CD4-positive, alpha-beta T cell treated with Interleukin-6 for 4 hours (primary cell): ENCODE measurements at places on chromosomes 5 and 9.
A peak's percentile ranks its signal among the peaks of the same experiment; 100 is the strongest.

GRCh38 chr5:14112998-14113652 is 30.0 kb upstream of the TRIO start:
- DNase-seq: no peak

DNA sequence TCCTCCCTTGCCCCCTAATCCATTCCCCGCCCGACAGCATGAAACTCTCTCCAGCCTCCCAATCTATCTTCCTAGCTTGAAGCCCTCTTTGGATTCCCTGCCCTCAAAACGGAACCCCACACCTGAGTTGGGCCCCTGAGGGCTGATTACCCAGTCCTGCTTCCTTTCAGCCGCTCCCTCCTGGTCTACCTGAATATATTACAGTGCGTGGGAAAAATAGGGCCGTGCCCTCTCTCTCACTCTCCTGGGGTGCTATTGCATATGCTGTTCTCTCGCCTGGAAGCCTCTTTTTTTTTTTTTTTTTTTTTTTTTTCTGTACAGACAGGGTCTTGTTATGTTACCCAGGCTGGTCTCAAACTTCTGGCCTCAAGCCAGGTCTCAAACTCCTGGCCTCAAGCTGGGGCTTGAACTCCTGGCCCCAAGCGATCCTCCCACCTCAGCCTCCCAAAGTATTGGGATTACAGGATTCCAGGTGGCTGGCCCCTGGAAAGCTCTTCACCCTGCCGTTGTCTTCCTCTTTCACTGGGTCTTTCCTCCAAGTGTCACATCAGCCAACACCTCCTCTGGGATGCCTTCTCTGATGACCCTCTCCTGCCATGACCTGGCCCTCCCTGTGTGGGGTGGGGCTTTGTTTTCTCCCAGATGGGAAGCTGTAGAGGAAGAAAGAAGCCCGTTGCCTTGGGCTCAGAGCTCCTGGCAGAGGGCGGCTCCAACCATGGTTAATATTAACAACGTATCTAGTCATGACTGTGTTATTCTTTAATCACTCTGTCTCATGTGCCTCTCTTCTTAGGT is 8.2 kb downstream of the DNM1 start:
- DNase-seq: no peak

- DNase-seq: no peak
These were observed 61.8 kb upstream of the LRRTM2 start for GRCh38 chr5:138936968-138937345.

GRCh38 chr5:69000216-69000919 is 93.4 kb upstream of the SLC30A5 start:
- no peak for DNase-seq

DNA sequence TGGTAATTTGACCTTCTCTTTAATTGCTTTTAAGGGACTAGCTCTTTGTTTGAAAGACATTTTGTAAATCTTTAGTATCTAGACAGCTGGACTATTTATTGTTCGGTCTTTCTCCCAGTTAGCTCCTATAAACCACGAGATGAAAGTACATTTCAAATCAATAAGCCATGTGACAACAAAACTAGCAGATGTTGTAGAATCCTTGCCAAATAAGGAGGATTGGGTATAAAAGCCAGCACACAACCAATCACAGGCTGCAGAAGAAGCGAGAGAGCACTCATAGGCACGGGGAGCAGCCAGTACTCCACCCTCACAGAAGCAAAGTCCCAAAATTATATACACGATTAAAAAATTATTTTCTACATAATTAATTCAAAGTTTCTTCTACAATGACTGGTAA is 8.1 kb upstream of the OMD start:
- DNase-seq: no peak

DNA sequence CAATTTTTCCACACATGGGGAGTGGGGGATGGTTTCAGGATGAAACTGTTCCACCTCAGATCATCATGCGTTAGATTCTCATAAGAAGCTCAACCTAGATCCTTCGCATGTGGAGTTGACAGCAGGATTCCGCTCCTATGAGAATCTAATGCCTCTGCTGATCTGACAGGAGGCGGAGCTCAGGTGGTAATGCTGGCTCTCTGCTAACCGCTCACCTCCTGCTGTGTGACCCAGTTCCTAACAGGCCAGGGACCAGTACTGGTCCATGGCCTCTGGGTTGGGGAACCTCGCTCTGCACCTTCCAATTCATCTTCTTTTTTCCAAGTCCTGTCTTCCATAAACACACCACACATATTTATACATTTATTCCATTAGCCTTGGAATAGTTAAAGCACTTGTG is 33.0 kb downstream of the POU5F2 start:
- DNase-seq: no peak

- DNase-seq: no peak
These were observed 27.6 kb downstream of the ACTL7A start for GRCh38 chr9:108889649-108890067.

GRCh38 chr9:136693490-136694162 is 6.4 kb upstream of the AGPAT2 start:
- DNase-seq: no peak

- no peak for DNase-seq
These were observed 177.5 kb downstream of the SYK start for GRCh38 chr9:90979138-90979551.

- DNase-seq: no peak
These were observed 11.8 kb downstream of the FAM163B start for GRCh38 chr9:133597316-133597957.

GRCh38 chr5:123036391-123037103 is at the start of gene PPIC:
PPIC (minus strand) TSS chr5:123036725; CDS start chr5:123036625, 100 bp downstream.
- no peak for DNase-seq

GRCh38 chr5:18732556-18733479 is 1098.6 kb downstream of the TAF11L14 start:
- DNase-seq: no peak

DNA sequence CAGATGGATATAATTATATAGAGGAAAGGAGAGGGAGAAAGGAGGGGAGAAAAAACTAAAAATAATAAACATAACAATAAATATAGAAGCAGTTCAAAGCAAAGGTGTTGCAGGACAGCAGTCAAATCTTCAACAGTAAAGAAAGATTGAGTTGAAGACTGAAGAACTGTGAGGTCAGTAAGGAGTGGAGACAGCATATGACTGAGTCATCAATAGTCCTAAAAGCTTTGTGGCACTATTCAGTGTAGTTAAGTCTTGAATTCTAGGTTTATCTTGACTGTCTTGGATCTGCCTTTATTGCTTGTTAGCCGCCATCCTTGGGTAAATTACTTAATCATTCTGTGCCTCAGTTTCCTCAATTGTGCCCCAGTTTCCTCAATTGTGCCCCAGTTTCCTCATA is 137.0 kb downstream of the MRPS30 start:
- DNase-seq: no peak

GRCh38 chr5:96293966-96294883 is 138.8 kb downstream of the PCSK1 start:
- DNase-seq: no peak

GRCh38 chr9:133954862-133955529 is 37.1 kb downstream of the VAV2 start:
- DNase-seq: peak; percentile 68

- no peak for DNase-seq
These were observed 19.6 kb downstream of the KDM4C start for GRCh38 chr9:6777213-6777902.

DNA sequence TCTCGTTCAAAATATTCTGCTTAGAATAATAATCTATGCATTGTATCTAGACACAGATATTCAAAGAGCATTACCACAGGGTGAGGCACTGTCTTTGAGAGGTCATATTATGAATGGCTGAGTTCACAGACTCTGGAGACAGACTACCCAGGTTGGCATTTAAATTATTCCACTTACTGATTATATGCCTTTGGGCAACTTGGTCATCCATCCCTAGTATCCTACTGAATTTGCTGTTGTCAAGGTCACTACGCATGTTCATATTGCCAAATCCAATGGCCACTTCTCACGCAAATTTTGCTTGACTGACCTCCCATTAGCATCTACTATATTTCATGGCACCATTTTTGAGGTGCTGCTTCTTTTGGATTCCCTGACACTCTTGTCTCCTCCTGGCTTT is 498.6 kb upstream of the TLE4 start:
- no peak for DNase-seq

GRCh38 chr5:14492331-14492964 is 89.1 kb upstream of the OTULINL start:
- DNase-seq: no peak

DNA sequence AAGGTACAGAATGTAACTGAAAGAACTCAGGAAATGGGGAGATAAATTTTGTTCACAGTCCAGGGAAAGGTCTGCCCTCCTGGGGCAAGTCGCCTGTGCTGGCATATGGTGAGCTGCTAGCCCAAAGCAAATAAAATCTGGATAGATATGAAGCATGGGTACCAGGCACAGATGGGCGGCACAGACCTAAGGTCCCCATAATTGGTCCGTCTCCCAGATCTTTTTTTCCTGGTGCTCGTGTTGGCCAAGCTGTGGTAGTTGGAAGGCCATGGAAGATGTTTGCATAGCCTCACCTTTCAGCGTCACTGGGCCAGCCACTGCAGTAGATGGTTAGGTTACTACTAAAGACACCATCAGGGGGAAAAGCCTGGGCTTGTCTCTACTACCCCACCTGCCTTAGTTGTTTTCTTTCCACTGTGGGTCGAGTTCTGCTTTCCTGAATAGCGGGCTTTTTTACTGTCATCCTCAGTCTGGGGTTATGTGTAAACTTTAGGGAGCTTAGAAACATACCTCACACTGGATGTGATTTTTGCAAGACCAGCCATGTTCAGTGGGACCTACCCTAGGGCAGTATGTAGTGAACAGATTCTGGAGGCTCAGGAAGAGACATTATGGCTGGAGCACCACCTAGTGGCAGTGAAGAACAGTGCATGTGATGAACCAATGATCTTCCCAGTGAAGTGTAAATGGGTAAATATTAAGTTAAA is 24.2 kb upstream of the GLRX start:
- peak; percentile 81 for DNase-seq

- DNase-seq: no peak
These were observed 324.6 kb downstream of the TMEM232 start for GRCh38 chr5:110401881-110402280.

- DNase-seq: no peak
These were observed 169.9 kb downstream of the CDH9 start for GRCh38 chr5:26868504-26868903.

DNA sequence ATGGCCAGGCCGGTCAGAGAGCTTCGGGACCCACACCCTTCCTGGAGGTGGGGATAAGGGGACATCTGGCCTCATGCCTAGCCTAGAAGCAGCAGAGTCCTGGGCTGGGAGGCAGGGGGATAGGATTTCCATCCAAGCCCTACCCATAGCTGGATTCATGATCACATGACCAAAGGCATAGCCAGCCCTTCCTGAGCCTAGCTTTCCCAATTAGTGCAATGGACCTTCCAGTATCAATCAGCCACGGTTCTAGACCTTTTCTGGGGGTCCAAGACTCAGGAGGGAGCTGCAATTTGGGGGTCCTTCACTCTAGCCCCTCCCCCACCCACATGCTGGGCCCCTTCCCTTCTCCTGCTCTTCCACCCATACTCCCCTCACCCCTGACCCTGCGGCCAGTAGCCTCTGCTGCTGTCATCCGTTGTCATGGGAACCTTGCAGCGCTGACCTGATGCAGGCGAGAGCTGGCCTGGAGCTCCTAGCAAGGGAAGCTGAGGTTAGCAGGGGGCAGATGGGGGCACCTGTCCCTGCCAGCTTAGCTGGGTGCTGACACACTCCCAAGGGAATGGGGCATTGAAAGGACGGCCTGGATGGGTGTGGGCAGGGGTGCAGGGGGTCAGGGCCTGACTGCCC is 44.6 kb downstream of the CXXC5 start:
- DNase-seq: no peak

DNA sequence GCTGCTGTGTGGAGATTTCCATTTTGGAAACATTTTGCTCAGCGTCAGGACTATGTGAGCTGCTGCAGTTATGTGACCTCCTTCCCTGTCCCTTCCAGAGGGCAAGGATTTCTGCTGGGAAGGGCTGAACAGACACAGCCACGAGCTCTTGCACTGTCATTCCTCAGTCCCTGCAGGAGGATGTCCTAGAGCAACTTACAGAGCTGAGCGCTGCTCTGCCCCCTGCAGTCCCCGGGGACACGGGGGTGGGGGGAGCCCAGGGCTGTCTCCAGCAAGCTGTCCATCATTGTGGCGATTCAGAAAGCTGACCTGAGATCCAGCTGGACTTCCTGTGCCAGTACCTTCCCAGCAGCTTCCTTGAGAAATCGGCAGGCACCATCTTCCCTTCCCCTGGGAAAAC is 28.0 kb upstream of the MAP1B start:
- DNase-seq: no peak

- DNase-seq: peak; percentile 76
These were observed 232.1 kb downstream of the MAN2A1 start for GRCh38 chr5:109921735-109922380.

DNA sequence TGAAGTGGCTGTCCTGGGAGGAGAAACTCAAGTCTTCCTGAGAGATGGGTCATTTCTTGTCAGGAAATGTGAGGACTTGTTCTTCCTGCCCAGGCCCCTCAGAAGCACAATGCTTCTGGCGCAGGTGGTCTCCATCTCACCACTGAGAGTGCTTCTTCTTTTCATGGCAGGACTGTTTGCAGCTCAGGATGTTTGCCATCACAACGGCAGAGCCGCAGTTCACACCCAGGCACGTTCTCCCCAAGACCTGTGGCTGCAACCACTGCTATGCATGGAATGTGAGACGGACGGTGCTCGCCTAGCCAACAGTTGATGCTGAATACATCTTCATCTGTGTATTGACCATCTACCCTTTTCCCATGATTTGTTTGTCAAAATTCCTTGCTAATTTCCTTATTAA is 216.3 kb downstream of the GADD45G start:
- DNase-seq: no peak

DNA sequence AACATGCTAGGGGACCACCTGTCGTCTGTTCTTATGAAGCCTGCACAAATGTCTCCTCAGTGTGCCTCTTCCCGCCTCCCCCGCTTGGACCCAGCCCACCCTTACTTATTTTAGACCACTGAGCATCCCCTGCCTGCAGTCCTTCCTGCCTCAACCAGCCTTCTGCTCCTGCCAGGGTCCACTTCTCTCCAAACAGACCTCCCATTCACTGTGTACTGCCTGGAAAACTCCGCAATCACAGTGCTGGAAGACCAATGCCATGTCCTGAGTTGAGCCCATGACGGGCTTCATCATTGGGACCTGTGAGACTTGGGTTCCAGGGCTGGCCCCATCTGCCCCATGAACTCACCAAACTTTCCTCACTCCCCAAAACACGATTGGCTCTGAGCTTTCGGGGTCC is 309.4 kb downstream of the IRX1 start:
- no peak for DNase-seq
